ENCODE measurements at places on chromosomes 16 and 17.

GRCh38 chr17:74223901-74224300 lies 10.5 kb downstream of the TTYH2 start:
- DNase-seq: no peak

GRCh38 chr17:57365420-57365819 lies 109.1 kb downstream of the MSI2 start:
- no peak for DNase-seq

- DNase-seq: no peak
These were observed 102.5 kb upstream of the EEF2KMT start for GRCh38 chr16:5200123-5200522.

- DNase-seq: no peak
These were observed 43.4 kb downstream of the METTL16 start for GRCh38 chr17:2468270-2468669.

- DNase-seq: no peak
These were observed 139.0 kb downstream of the SNX11 start for GRCh38 chr17:48246612-48247011.

DNA sequence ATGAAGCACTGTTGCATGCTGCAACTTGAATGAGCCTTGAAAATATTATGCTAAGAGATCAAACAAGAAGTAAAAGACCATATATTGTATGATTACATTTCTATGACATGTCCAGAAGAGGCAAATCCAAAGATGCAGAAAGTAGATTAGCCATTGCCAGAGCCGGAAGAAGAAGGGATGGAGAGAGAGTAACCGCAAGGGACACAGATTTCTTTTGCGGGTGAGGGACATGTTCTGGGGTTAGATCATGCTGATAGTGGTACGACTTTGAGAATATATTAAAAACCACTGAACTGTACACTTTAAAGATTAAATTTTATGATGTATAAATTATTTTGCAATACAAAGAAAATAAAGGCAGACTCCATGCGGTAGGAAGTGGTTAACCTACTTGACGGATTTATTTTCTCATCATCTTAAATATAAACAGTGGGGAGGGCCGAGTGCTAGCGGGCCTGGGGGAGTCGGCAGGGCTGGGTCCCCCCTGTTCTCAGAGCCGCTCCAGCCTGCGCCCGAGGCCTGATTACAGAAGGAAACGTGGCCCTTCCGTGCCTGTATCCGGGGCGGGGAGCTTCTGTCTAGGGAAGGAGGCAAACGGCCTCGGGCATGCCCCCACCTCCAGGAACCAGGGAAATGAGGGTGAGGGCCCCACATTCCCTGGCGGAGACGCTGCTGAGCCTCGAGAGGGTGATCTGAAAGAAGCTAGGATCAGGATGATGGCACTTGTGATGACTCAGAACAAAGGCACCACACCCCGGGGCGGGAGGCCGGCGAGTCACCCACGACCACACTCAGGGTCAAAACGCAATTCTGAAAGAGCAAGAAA lies 48.0 kb downstream of the SHCBP1 start:
- no peak for DNase-seq

- DNase-seq: no peak
These were observed 3.6 kb downstream of the CBX8 start for GRCh38 chr17:79792984-79793923.

- DNase-seq: no peak
These were observed 6.0 kb upstream of the TXNDC11 start for GRCh38 chr16:11748404-11749254.
